Hematopoietic multipotent progenitor cell treated with erythropoietin and hydrocortisone succinate and interleukin-3 and kit ligand, for 8 days (in vitro differentiated cells): ENCODE measurements at places on chromosomes 5 and 9.

DNA sequence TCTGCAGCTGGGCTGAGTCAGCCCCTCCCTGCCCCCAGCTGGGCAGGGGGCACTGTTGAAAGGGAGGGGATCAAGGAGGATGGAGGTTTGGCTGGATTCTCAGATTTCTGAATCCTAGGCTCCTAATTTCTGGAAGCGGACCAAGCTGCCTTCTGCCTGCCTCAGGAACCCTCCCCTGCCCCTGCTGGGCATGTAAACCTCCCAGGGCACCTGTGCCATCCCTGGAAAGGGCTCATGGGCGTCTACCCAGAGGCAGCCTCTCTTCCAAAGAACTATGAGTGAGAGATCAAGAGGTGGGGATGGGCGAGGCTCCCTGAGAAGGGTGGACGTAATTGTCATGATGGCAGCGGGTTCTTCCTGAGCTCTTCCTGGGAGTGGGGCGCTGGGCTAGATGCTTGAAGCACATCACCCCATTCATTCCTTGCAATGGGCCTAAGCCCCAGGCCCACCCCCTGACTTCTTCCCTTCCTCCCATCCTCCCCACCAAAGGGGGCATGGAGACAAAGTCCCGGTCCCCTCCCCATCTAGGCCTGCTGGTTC lies 21.6 kb downstream of the CSF1R start:
- no peak for DNase-seq

- no peak for DNase-seq
Measured at GRCh38 chr5:57501414-57502201, 19.0 kb upstream of the ACTBL2 start.

DNA sequence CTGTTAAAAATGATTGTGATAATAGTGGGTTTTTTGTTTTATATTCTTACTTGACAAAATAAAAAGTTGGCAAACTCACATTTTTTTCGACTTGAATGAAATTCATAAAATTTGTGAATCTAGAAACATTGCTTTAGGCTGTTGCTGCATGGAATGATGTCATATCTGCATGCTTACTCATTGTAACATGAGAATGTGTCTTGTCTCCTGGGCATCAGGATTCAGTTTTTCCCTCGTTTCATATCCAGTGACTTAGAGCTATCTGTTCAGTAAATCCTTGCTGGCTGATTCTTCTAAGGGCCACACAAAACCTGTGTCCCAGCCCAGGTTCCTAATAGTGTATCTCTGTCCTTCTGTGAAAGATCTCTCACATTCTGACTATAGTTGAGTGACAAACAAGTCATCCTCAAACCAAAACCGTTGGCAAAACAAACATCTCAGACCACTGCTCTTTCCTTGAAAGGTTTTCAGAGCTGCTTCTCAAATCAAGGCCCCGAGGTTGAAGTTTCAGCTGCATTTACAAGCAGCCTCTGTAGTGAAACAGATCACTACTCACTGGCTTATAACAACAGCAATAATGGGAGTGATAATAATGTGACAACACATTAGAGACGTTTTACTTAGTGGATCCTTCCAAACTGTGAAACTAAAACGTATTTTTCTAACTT lies 95.0 kb downstream of the NPR3 start:
- DNase-seq: no peak

DNA sequence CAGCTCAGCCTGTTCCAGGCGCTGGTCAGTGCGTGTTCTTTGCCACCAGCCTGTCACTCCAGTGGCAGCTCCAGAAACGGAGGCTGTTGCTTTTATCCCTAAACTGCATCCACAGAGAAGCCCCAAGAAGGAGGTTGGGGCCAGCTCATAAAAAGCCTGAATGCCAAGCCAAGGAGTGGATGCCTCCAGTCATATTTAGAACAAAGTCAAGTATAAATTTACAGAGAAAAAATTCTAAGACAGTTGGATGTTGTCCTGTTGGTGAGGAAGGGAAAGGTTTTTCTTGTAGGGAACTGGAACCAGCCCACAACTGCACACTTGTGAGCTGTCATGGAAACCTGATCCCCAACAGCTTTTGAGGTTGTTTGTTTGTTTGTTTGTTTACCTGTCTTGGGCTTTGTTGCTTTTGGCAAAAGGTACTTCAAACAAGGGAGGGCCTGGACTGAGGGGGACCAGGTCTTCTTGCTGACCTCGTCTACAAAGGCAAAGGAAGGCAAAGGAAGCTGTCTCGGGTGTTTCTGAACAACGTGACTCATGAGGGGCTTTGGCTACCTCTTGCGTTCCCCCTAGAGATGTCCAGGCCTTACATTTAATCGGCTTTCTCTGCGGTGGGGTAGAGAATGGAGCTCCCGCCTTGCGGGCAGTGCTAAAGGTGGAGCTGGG lies 36.7 kb downstream of the OLFML2A start:
- DNase-seq: no peak

GRCh38 chr5:104821606-104822005 lies 1259.0 kb upstream of the NUDT12 start:
- DNase-seq: no peak

- DNase-seq: no peak
Measured at GRCh38 chr9:25752398-25752797, 74.2 kb upstream of the TUSC1 start.

- no peak for DNase-seq
Measured at GRCh38 chr5:18023986-18024385, 389.7 kb downstream of the TAF11L14 start.

DNA sequence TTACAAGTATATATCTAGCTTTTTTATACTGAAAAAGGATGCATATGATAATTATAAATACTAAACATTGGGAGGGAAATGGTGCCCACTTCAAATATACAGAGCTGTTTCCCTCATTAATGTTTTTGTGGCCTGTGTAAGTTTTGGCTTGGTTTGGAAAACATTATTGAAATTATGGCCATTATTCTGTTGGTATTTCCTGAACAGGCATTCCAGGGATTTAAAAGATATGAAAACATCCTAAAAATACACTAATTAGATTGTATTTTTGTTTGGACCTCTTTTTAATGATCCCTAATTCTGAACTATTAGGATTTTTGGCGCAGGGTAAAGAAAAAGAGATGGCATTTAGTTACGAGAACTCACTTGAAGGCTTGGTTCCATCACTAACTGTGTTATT lies 50.9 kb downstream of the CLINT1 start:
- DNase-seq: no peak

GRCh38 chr9:97753975-97754374 lies 56.8 kb upstream of the XPA start:
- no peak for DNase-seq

- peak; percentile 84 for DNase-seq
Measured at GRCh38 chr5:138068742-138069600, 14.9 kb upstream of the WNT8A start.

- DNase-seq: peak; percentile 73
Measured at GRCh38 chr5:112186401-112186990, 232.6 kb downstream of the EPB41L4A start.

DNA sequence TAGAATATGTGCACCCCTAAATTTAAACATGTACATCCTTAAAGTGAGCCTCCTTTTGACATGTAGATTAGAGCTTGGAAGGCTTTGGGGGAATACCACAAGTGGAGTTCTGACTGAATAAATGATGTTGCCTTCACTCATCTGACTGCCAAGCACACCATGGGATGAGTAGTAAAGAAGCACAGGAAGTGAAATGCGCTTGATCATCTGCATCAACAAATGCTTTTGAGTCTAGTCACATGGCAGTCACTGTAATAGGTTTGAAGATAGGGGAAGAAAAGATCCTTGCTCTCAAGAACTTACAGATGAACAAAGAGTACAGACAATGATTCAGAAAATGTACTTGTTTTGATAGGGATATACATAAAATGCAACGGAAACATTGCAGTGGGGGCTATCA lies 62.0 kb upstream of the STARD4 start:
- DNase-seq: no peak

DNA sequence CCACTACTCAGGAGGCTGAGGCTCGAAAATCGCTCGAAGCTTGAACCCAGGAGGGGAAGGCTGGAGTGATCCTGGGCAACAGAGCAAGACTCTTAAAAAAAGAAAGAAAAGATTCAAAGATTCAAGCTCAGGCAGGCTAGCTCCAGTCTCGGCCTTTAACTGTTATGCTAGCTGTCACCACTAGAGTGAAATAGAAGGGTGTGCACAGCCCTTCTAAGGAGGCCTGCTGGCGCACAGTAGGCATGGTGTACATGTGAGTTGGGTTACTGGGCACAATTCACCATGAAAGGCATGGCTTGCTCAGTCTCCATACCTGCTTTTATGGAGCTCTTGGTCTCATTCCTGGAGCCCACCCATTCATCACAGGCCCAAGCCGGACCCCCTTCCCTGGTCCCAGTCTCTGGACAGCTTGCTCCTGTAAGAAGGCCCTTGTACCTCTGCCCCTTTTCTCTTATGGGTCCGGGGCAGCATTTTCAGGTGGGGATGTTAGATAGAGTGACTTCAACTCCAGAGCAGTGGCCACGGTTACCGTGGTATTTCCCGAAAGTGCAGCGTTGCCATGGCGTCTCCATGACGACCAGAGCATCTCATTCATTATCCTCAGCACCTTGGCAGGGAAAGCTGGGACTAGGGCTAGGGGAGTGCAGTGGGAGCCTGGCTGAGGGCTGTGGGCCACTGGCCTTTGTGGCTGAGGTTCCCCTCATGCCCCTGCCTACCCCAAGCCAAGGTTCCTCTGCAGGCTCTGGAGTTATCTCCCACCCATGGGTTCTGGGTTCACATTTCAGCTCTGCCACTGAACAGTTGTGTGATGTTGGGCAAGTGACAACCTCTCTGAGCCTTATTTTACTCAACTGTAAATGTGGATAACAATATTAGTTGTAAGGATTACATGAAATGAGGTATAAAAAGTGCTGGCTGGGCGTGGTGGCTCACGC lies 5.7 kb downstream of the NDST1 start:
- peak; percentile 22 for DNase-seq

DNA sequence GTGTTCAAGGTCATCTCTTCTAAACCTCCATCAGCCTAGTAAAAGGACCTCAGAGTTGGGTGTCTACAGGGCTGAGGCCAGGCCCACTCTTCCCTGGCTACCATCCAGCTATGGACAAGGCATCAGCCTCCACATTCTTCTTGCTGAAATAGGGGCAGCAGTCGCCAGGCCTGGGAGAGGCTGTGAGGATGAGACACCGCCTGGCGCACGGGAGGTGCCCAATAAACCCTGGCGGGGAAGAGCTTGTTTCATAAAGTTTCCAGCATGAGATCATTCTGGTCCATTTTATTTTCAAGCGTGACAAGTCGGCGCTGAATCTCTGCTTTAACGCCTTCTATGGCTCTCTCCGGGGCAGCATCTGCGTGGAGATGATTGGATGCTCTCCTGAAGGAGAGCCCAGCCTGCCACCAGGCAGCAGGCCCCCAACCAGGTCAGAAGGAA lies 153.4 kb downstream of the OLFM1 start:
- DNase-seq: no peak

DNA sequence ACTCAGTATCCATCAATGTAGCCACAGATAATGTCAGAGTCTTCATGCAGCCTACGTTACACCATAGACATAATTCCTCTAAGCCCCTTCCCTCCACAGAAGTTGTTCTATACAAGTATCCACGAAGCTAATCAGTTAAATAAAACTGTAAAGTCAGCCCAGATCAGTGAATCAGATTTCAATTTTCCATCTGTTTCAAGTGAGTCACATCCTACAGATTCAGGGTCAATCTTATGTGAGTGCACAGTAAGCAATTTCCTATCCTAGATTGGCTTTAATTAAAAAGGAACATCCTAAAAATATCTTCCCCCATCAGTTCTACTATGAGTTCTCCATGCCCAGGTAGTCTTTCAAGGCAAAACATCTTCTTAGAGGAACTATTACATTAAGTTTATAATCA lies 402.5 kb downstream of the EFNA5 start:
- no peak for DNase-seq

DNA sequence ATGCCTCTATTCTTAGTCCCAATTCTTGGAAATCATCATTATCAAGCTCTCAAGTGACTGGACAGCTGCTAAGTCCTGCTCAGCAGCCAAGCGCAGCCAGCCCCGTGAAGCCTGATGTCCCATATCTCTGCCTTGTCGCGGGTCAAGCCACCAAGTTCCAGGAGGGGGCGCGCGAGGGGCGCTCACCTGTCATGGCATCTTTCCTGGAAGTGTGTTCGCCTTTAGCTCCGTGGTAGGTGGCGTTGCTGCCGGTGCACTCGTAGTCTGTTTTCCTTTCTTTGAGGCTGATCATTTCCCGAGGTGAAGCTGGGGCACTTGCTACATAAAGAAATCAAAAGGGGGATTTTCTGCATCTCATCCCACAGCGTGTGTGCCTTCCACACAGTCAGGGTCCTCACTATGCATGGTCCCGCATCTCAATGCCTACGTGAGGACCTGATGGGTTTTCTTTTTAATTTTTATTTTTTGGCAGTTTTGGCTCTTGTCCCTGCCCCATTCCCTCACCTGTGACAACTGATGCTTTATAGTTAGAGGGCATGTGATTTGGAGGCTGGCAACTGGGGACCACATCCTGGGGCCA lies 227.0 kb upstream of the DAP start:
- DNase-seq: peak; percentile 61

GRCh38 chr9:127388037-127388855 lies 8.7 kb upstream of the SLC2A8 start:
- peak; percentile 28 for DNase-seq

DNA sequence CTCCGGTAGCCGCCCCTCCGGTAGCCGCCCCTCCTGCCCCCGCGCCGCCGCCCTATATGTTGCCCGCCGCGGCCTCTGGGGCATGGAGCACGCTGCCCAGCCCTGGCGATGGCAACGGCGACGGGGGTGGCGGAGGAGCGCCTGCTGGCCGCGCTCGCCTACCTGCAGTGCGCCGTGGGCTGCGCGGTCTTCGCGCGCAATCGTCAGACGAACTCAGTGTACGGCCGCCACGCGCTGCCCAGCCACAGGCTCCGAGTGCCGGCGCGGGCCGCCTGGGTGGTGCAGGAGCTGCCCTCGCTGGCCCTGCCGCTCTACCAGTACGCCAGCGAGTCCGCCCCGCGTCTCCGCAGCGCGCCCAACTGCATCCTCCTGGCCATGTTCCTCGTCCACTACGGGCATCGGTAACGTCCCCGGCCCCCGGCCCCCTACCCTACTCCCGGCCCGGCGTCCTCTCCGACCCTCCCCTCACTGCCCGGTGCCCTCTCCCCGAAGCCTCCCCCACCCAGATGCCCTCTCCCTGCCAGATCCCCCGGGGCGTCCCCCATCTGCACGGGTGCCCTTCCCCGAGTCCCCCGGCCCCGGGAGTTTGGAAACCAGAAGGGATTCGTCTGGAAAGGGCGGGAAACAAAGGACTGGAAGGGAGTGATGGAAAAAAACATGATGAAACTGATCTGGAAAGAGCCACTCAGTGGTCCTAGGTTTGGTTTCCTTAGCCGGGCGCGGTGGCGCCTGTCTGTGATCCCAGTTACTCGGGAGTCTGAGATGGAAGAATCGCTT lies 417 bp downstream of the SRD5A1 start:
- DNase-seq: peak; percentile 29

GRCh38 chr5:1178529-1179382 lies 22.6 kb upstream of the SLC6A19 start:
- no peak for DNase-seq

GRCh38 chr5:134462047-134462575 lies 50.4 kb upstream of the CDKN2AIPNL start:
- no peak for DNase-seq

- DNase-seq: no peak
Measured at GRCh38 chr5:122864400-122864799, 19.0 kb downstream of the SNX24 start.
